Stimulated activated CD4-positive, alpha-beta T cell treated with anti-CD3 and anti-CD28 coated beads, Interleukin-15, amount 100 ng/mL, for 48 hours (primary cell): ENCODE measurements at places on chromosomes 2 and 18.

DNA sequence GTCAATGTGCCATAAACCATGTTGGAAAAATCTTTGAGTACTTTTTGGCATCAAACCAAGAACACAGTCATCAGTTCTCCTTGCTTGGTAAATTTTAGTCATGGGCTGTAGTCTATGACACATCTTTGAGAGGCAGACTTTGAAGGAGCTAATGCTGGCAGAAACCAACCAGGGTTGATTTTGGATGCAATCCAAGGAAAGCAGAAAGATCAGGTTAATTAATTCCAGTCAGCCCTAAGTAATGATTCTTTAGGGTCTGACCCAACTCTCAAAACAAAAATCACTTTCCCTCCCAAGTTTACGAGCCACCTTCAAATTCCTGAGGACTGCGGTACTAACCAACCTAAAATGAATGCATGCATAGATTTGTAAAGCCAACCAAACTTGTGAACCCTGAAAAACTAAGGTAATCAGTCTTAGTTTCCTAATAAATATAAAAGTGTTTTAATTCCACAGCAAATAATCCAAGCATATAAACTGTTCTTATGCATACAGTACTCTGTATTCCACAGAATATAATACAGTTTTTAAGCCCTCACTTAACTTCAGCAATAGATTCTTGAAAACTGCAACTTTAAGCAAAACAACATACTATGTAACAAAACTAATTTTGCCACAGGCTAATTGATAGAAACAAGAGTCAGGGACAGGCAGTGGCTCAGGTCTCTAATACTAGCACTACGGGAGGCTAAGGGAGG, 22.0 kb downstream of the AP1S3 start:
- no peak for DNase-seq

- DNase-seq: no peak
Measured at GRCh38 chr2:234071664-234072063, 21.2 kb downstream of the SPP2 start.

DNA sequence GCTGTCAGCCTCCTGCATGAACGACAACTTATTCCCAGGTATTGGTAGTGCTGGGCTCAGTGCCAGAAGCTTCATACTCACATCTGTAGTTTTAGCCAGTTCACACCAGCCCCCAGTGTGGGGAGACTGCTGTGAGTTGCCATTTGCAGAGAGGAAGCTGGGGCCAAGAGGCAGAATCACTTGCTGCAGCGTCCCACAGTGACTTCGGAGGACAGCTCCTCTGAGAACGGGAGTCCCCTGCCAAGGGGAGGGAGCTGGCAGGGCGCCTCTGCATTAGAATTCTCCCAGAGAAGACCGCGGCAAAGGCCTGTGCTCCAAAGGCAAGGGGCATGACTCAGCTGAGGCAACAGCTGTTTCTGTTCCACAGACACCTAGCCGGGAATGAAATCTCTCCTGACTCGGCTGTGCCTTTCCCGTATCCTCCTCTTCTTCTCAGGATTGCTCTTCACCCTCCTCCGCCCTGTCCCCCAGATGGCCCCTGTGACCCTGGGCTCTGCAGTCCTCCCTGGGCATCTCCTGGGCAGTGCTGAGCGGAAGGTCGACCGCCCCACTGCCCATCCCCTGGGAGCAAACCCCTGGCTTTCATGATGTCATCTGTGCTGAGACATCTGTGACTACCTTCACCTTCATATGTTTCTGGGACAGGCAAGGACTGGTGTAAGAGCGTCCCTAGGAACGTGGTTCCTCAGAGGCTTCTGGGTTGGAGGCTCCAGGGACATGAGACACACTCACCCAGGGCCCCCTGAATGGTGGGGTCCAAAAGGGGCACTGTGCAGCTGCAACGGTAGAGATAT, 18.0 kb downstream of the MAL start:
- no peak for DNase-seq

GRCh38 chr2:187447336-187447735, 716 bp downstream of the CALCRL start:
- DNase-seq: no peak

- no peak for DNase-seq
Measured at GRCh38 chr2:15300624-15301573, 260.2 kb downstream of the NBAS start.

DNA sequence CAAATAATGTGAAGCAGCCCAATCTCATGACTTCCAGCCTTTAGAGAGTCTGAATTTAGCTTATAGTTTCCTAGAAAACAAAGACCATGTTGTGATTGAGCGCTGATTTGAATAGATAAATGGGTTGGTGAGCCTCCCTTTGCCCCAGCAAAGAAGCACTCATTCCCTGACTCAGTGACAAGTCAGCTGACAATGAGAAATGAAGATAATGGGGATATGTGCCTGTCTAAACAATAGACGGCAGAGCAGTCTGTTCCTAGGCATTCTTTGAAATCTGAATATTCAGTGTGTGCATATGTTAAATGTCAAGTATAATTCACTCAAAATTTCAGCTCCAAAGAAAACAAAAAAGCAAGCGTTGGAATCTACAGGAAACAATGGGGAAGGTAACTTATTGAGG, 34.8 kb upstream of the LINC00305 start:
- no peak for DNase-seq

GRCh38 chr2:159380685-159381239, 94.3 kb upstream of the WDSUB1 start:
- no peak for DNase-seq

DNA sequence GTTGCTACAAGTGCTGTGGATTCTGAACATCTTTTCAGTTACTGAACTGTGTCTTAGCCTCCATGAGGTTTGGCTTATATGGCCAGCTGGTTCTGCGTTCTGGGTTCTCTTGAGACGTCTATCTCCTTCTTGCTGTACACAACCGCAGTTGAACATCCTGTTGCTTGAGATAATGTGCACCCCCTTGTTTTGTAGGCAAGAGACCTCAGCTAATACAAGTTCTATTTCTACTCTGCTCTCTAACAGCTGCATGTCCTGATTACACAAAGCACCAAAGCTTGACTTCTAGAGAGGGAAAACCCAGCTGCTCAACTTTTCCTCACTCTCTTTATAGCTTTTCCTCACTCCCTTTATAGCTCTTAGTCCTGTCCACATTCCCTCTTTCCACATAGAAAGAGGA, 176.0 kb downstream of the LTBP1 start:
- DNase-seq: no peak

- DNase-seq: no peak
Measured at GRCh38 chr2:102057502-102058292, 65.9 kb downstream of the IL1R2 start.

DNA sequence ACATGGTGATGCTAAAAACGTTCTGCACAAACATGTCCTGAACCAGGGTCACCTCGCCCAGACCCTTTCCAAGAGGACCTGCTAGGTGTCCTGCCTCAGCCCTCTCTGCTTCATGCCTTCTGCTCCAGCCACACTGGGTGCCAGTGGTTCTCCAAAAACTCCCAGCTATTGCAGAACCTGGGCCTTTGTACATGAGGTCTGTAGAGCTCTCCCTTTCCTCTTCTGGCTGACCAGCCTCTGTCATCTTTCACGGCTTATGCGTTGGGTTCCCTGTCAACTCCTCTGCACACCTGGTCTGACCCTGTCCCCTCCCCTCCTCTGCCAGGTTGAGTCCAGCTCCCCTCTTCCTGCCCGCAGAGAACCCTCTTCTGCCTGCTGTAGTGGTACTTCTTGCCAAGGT, 35.5 kb upstream of the IGFBP5 start:
- DNase-seq: no peak

DNA sequence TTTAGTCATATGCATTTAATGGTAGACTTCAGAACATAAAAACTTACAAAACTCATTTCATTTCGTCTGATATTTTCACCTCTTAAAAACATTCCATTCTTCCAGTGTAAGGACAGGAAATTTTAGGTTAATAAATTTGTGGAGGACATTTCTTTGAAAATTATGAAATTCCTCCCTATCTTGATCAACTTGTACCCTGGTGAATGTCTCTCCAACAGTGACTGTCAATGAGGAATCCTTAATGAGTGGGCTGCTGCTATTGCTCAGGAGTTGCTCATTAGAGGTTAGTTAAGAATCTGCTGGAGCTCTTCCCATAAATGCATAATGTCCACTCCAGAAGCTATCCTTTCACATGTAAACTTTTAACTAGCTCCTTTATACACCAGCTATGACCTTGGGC, 69.1 kb downstream of the LRP1B start:
- DNase-seq: no peak

DNA sequence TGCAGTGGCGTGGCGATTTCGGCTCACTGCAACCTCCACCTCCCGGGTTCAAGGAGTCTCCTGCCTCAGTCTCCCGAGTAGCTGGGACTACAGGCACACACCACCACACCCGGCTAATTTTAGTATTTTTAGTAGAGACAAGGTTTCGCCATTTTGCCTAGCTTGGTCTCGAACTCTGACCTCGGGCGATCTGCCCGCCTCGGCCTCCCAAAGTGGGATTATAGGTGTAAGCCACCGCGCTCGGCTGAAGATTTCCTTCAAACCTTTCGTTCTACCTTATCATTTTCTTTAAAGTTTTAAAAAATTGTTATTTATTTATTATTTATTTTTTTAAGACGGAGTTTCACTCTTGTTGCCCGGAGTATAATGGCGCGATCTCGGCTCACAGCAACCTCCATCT, 979 bp upstream of the WDR43 start:
- no peak for DNase-seq

DNA sequence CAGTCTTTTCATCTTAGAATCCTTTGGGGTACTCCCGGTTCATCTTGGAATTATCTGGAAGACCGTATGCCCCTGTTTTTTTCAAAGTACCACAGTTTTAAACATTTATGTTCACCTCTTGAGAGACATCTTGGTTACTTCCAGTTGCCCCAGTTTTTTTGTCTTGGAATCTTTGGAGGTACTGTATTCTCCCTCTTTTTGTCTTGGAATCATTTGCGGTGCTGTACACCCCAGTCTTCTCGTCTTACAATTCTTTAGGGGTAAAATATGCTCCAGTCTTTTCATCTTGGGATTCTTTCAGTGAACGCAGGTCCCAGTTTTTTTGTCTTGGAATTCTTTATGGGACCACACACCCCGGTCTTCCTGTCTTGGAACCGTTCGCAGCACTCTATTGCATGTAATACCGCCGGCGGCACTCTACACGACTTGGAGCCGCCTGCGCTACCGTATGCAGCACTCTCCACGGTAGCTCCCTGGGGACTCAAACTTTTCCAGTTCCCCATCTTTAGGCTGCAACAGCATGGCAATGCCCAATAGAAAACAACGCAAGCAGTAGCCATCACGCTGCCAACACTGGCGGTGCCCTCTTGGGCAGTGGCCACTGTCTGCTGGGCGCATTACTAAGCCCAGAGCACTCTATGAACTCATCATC, 21.2 kb upstream of the ZDBF2 start:
- no peak for DNase-seq

DNA sequence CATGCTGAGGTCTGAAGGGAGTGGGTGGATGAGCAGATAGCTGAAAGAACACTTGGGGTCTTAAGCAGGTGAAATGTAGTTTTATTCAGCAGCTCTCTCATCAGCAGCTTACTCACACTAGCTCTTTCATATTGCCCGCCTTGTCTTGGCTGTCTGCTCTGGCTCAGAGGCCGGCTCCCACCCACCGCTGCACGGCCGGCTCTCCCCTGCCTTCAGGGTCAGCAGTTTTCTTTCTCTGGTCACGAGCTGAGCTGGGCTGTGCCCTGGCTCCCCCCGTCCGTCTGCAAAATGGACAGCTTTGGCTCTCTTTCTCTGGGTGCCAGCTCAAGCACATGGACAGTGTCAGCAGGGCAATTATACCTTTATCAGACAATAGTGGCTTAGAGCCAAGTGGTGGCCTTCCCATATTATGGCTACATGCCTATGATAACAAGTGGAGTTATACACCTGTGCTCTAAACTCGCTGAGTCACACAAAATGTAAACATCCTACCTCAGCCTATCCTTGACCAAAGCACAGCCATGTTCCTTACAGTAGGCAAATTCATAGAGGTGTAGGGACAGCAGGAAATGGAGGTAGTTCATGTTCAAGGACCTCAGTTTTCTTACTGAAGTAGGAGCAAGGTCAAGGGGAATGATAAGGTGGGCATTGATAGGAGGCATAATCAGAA, 224.8 kb downstream of the SOCS6 start:
- DNase-seq: no peak

GRCh38 chr2:43488737-43489136, 107.1 kb downstream of the THADA start:
- no peak for DNase-seq

DNA sequence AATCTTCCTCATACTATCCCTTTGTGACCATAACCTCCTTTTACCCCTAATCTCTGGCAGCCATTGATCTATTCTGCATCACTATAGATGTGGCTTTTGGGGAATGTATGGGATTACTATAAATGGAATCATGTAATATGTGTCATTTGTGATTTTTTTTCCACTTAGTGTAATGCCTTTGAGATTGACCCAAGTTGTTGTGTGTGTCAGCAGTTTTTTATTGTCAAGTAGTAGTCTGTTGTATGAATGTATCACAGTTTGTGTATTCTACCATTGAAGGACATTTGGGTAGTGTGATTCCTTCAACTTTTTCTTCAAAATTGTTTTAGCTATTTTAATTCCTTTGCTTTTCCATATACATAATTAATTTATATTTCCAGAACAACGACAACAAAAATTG, 18.6 kb downstream of the VRK2 start:
- no peak for DNase-seq

GRCh38 chr2:56130463-56131070, 53.2 kb upstream of the CCDC85A start:
- DNase-seq: no peak

DNA sequence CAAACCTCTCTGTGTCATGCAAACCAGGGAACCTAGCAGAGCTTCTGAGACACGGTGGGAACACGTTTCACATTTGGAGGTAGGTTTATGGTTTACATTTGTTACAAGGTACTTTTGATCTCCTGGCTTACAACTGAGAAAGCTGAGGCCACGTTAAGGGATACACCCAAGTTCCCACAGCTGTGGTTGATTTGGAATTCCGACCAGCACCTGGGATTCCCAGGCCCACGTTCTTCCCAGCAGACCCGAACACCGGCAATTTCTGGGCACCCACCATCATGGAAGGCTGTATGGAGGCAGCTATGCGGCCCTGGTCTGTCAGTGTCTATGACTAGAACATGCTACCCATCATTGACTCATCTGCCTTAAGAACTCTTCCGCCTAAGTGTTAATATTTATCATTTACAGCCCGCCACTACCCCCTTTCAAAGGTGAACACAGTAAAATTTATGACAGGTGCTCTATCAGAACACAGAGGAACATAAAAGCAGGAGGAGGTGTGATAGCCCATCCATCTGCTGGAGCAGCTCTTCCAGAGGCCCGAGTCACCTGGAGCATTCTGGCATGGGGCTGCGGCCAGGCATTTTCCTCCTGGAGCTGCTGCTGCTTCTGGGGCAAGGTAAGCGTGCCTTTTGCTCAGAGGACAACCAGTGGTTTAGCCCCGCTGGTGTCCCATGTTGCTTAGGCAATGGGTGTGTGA, at the start of gene PLB1:
Gene PLB1, plus strand, starts transcription at position 510 of the 700 bp plus-strand sequence. Its CDS starts 55 bp downstream, at position 565.
- no peak for DNase-seq

- no peak for DNase-seq
Measured at GRCh38 chr2:232882085-232882484, 12.0 kb downstream of the SNORC start.

- DNase-seq: no peak
Measured at GRCh38 chr2:24515335-24515734, 24.3 kb downstream of the NCOA1 start.
